ENCODE measurements at places on chromosomes 2 and 18.
A peak's percentile ranks its signal among the peaks of the same experiment; 100 is the strongest.

DNA sequence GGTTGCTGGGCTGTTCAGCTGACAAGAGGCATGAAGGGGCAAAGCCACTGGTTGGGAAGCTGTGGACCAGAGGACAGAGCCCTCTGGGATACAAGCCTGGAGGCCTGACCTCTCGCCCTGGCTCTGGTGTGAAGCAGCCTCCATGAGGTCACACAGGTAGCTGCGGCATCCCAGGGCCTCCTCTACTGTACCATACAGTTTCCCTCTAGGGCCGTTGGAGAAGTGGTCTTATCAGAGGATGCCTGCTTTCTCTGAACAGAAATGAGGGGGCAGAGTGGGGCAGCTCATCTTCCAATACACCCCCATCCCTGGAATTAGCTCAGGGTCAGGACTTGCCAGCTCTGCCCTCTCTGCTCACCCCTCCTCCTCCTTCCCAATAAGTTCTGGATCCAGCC is 135.1 kb upstream of the SMAD2 start:
- no peak overlapping the region for H3K4me3 ChIP-seq
- H3K27me3 ChIP-seq = no peaks in the 10 kb centered on the region
- no peaks in the 10 kb centered on the region for H3K4me1 ChIP-seq
- H3K27ac ChIP-seq = no peak overlapping the region
- H3K36me3 ChIP-seq = no peaks in the 10 kb centered on the region

DNA sequence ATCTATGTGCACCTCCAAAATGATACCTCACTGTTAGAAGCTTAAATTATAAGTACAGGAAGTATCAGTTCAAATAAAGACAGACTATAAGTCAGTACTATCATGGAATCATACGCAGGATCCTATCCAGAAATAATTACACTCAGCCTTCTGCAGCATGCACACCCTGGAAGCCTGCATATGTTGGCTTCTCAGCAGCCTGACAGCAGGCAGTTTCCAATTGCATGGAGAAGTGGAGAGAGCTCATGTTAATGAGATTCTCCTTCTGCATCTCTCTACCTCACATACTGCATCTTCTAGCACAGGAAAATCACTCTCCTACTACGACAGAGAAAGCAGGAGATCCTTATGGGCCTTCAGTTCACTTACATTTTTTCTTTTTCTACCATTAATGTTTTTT is 20.5 kb downstream of the NR4A2 start:
- no peak for DNase-seq
- no peaks in the 10 kb centered on the region for H3K27me3 ChIP-seq
- no peak overlapping the region for H3K4me3 ChIP-seq
- no peak overlapping the region for H3K27ac ChIP-seq

DNA sequence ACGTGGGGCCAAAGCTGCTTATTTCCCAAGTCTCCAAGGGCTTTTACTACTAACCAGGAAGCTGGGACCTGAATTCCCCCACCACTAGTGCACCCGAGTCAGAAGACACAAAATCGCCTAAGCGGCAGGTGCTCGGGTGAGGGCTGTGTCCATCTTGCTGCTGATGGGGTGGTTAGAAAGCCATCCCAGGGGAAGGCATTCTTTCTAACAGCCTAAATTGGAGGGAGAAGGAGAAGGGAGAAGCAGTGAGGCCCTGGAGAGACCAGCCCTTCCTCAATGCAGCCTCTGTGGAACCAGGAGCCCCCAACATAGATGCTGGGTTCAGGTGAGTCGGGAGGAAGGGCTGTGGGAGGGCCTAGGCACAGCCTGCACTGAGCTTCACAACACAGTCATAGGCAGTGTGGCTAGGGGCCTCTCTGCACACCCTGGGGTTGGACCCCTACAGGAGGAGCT is 1.9 kb upstream of the PROM2 start:
- H3K4me3 ChIP-seq = no peak overlapping the region
- no peak overlapping the region for H3K27ac ChIP-seq
- H3K36me3 ChIP-seq = no peaks in the 10 kb centered on the region
- no peaks in the 10 kb centered on the region for H3K4me1 ChIP-seq

GRCh38 chr2:42116195-42117181 is 52.7 kb upstream of the EML4 start:
- DNase-seq = no peak
- H3K36me3 ChIP-seq = no peaks in the 10 kb centered on the region
- no peak overlapping the region for H3K4me3 ChIP-seq
- no peaks in the 10 kb centered on the region for H3K27me3 ChIP-seq

GRCh38 chr2:55225481-55226020 is 6.5 kb downstream of the CLHC1 start:
- no peak for DNase-seq
- H3K4me1 ChIP-seq = peaks cover 8% of the 10 kb centered on the region
- H3K27ac ChIP-seq = no peak overlapping the region
- H3K36me3 ChIP-seq = peaks cover 6% of the 10 kb centered on the region

DNA sequence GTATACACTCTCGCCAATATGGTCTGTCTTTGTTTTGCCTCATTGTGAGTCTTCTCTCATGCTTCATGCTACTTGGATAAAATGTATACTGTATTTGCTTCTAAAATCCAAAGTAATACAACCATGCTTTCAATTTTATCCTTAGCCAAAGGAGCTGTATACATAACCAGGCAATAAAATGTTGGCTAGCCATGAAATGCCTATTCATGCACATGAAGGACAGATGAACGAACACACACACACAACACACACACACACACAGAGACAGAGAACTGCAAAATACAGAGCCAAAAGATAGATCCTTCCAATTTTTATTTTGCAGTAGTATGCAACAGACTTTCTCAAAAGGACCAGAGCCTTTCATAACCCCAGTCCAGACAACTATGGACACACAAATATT is 113.7 kb downstream of the SATB2 start:
- no peaks in the 10 kb centered on the region for H3K27me3 ChIP-seq
- no peak overlapping the region for H3K27ac ChIP-seq
- no peak for DNase-seq

- DNase-seq = no peak
- H3K4me3 ChIP-seq = no peak overlapping the region
- H3K27ac ChIP-seq = peak overlapping the region; percentile 18
- H3K36me3 ChIP-seq = no peaks in the 10 kb centered on the region
Observed at GRCh38 chr2:85954590-85955458, 66.0 kb upstream of the ST3GAL5 start.

DNA sequence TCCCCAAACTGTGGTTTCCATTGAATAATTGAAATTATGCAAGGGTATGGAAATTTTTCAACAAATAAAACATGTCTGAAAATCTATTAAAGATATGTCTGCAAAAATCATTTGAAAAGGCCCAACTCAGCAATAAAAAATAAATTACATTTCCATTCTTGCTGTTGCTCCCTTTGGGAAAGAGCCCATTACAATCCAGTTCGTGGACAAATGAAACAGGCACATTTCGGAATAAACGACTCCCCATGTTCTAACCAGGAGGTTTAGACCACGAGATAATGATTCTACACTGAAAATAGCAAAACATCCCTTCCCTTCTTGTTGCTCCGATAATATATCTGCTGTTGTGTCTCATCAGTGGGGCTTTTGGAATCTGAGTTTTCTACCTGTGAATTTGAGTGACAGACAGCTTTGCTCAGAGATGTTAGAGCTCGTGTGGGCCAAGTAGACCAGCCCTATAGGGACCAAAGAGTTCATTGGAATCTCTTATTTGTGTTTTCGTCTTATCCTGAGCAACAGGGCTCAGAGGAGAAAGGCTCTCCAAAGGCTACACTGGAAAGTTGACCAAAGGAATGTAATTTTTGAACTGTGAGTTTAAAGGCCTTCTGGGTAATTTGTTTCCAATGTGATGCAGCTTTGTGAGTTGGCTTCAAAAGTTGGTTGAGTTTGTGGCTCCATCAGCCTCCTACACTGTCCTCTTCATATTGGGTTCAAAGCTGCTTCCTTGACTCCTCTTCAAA is 119.5 kb downstream of the ACTR3 start:
- H3K36me3 ChIP-seq = no peaks in the 10 kb centered on the region
- H3K4me1 ChIP-seq = no peaks in the 10 kb centered on the region
- H3K27me3 ChIP-seq = no peaks in the 10 kb centered on the region
- no peak overlapping the region for H3K4me3 ChIP-seq
- H3K27ac ChIP-seq = no peak overlapping the region

GRCh38 chr2:184091456-184091855 is 506.9 kb upstream of the ZNF804A start:
- DNase-seq = no peak
- H3K36me3 ChIP-seq = no peaks in the 10 kb centered on the region
- no peaks in the 10 kb centered on the region for H3K4me1 ChIP-seq
- no peaks in the 10 kb centered on the region for H3K27me3 ChIP-seq
- no peak overlapping the region for H3K4me3 ChIP-seq
- H3K27ac ChIP-seq = no peak overlapping the region

- peak overlapping the region; percentile 22 for H3K27ac ChIP-seq
- H3K4me3 ChIP-seq = peak overlapping the region; percentile 35
- H3K4me1 ChIP-seq = peaks cover 24% of the 10 kb centered on the region
- H3K27me3 ChIP-seq = no peaks in the 10 kb centered on the region
Observed at GRCh38 chr18:31101183-31102024, 817 bp downstream of the DSC2 start.

GRCh38 chr2:237509151-237509550 is 22.1 kb downstream of the MLPH start:
- H3K4me3 ChIP-seq = no peak overlapping the region
- peaks cover 15% of the 10 kb centered on the region for H3K4me1 ChIP-seq
- H3K36me3 ChIP-seq = no peaks in the 10 kb centered on the region

DNA sequence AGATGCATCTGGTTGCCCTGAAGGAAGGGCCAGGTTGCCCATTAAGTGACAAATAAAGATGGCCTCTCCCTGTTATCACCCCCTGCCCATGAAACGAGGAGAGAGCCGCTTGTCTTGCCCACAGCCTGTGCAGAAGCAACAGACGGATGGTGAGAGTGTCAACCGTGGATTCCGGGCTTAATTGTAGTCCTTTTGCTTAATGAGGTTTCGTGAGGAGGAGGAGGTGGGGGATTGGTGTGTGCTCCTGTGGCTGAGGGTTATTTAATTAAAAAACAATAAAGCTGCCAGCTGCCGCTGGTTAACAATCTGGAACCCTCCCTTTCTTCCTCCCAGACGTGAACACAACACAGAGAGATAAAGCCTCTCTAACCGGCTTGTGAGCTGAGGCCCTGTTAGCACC is 188.0 kb upstream of the PARD3B start:
- H3K27me3 ChIP-seq = no peaks in the 10 kb centered on the region
- no peak overlapping the region for H3K4me3 ChIP-seq
- DNase-seq = no peak
- H3K4me1 ChIP-seq = no peaks in the 10 kb centered on the region
- no peak overlapping the region for H3K27ac ChIP-seq
- no peaks in the 10 kb centered on the region for H3K36me3 ChIP-seq

DNA sequence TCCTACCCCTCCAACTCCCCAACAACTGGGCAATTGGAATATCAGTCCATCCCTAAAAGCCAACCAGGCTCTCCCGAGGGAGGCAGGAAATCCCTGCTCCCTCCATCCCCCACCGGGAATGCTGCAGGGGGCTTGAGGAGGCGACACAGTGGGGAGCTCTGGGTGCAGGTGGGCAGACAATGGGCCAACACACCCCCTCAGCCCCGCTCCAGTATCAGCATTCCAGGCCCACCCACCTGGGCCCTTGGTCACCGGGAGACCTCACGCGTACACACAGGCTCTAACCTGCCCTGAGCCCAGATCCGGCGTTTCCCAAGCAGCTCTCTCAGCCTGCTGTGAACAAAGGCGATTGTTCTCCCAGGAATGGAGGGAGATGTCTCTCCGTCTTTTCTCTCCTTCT is 37.6 kb upstream of the FZD7 start:
- no peak overlapping the region for H3K27ac ChIP-seq
- H3K4me1 ChIP-seq = no peaks in the 10 kb centered on the region
- H3K27me3 ChIP-seq = no peaks in the 10 kb centered on the region
- H3K4me3 ChIP-seq = no peak overlapping the region
- H3K36me3 ChIP-seq = no peaks in the 10 kb centered on the region

DNA sequence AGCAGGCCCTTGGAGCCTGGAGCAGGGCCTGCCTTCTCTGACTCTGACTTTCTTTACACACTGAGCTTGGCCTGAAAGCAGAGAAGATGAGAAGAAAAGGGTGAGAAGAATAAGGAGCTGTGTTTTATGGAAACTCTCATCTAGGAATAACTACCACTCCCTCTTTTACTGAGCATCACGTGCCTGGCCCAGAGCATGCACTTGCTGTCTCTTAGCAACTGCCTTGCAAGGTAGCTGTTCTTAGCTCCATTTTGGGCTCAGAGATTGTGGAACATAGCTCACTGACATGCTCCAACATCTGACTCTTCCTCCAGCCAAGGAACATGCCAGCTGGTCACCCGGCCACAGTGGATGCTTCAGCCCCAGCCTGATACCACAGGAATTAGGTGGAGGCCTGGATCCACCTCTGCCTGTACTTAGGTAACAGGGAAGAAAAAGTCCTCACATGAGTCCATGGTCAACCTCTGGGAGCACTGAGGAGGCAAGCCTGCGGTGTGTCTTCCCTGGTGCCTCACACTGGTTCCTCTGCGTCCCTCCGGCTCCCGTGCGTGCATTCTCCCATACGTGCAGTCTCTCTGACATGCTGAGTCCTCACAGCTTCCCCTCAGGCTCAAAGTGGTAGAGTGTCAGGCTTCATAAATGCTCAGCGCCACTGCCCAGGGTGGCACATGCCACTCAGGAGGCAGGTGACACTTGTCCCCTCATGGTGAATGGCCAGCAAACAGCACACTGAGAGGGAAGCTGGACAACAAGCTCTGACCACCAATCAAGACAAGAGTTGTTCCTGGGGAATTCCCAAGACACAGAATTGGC is 35.7 kb downstream of the AMER3 start:
- no peaks in the 10 kb centered on the region for H3K27me3 ChIP-seq
- DNase-seq = no peak
- H3K4me1 ChIP-seq = no peaks in the 10 kb centered on the region
- H3K27ac ChIP-seq = no peak overlapping the region
- H3K4me3 ChIP-seq = no peak overlapping the region
- no peaks in the 10 kb centered on the region for H3K36me3 ChIP-seq

- H3K27ac ChIP-seq = peak within 1 kb of the TSS; percentile 100
- H3K36me3 ChIP-seq = no peaks in the 10 kb centered on the region
- peak; percentile 76 for DNase-seq
- no peaks in the 10 kb centered on the region for H3K4me1 ChIP-seq
- no peaks in the 10 kb centered on the region for H3K27me3 ChIP-seq
- peak within 1 kb of the TSS; percentile 58 for H3K4me3 ChIP-seq
Observed at GRCh38 chr2:151261231-151261976, at the start of gene RBM43. TSS of gene RBM43 (minus strand) at chr2:151261863. CDS start at chr2:151261727, 136 bp downstream.

DNA sequence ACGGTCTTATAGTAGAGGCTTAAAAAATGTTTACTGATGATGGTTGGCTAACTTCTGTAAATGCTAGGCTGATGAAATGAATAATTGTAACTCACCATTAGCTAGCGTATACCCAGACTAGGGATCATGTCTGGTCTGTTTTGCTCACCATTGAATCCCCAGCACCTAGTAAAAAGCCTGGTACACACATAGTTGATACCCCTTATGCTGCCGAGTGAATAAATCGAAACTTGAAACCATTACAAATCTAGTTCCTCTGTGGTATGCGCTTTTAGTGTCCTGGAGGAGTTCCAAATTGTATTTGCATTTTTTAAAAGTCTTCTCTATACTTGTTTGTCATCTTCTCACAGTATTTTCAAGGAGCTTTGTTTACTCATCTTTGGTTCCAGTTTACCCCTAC is 1.3 kb downstream of the TAF1B start:
- no peak overlapping the region for H3K27ac ChIP-seq
- no peak for DNase-seq
- no peaks in the 10 kb centered on the region for H3K27me3 ChIP-seq
- H3K36me3 ChIP-seq = peaks cover 15% of the 10 kb centered on the region

All from tibial nerve (tissue), 4 donors.